Activated CD8-positive, alpha-beta memory T cell treated with anti-CD3 and anti-CD28 coated beads for 48 hours (primary cell): ENCODE measurements at places on chromosomes 12 and 14.

DNA sequence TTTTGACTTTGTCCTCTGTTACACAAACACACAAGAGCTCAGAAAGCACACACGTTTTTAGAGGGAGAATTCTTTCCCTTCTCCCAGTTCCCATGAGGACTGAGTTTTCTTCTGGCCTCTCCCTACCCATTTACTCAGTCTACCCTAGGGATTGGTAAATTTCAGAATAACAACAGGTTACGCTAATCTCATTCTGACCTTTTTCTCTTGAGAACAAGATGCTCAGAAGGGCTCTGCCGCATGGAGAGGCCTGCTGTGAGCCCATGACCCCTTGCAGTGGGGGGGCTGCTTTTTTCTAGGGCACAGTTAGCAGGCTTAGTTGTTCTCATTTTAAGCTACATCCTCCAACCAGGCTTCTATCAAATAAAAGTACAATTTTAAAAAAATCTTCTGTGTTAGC lies 69.5 kb downstream of the GPR135 start:
- no peak for DNase-seq

GRCh38 chr14:60222820-60223219 lies 26.2 kb upstream of the PPM1A start:
- DNase-seq, result no peak

- no peak for DNase-seq
Measured at GRCh38 chr14:33114331-33114730, 175.7 kb downstream of the NPAS3 start.

GRCh38 chr14:77006132-77006531 lies 22.4 kb downstream of the IRF2BPL start:
- no peak for DNase-seq

- DNase-seq, result peak; percentile 43
Measured at GRCh38 chr12:130041983-130042812, 120.1 kb upstream of the FZD10 start.

DNA sequence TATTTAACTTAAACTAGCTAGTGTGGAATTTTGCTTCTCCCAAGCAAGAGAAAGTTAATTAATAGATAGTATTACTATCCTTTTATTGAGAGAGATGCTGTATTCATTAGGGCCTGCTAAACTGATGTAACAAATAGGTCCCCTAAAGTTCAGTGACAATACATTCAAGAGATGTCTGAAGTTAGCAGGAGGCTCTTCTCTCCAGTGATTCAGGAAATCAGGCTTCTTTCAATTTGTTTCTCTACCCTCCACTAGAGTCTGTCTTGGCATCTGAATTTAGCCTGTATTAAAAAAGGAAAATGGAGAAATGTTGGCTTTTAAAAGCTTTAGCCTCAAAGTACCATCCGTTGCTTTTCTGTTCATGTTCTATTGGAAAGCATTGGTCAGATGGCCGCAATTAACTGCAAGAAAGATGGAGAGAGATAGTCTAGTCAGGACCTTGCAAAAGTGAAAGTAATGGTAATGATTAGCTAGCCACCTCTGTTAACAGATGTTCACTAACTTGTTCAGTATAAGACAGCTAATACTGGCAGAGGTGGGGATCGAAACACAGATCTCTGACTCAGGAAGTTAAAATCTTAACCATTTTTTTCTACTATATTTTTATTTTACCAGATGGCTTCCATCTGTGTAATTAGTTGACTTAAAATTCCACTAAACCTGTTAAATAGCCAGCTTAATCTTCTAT lies 786.8 kb downstream of the TMTC2 start:
- no peak for DNase-seq

DNA sequence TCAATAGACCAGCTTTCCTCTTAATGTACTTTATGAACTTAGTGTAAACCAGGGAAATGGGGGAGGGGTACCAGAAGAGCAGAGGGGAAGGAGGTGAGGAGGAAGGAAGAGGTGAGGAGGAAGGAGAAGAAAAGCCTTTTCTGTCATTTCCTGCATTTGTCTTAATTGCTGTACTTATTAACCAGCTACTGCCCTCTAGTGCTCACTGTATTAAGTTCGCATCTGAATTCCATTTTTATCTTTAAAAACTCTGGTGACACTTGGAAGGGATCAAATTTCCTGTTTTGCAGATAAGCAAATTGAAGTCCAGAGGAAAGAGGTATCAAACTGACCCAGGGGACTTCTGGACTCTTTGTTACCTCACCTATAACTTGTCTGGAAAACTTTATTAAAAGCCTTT lies 22.2 kb downstream of the MANSC1 start:
- DNase-seq, result no peak

DNA sequence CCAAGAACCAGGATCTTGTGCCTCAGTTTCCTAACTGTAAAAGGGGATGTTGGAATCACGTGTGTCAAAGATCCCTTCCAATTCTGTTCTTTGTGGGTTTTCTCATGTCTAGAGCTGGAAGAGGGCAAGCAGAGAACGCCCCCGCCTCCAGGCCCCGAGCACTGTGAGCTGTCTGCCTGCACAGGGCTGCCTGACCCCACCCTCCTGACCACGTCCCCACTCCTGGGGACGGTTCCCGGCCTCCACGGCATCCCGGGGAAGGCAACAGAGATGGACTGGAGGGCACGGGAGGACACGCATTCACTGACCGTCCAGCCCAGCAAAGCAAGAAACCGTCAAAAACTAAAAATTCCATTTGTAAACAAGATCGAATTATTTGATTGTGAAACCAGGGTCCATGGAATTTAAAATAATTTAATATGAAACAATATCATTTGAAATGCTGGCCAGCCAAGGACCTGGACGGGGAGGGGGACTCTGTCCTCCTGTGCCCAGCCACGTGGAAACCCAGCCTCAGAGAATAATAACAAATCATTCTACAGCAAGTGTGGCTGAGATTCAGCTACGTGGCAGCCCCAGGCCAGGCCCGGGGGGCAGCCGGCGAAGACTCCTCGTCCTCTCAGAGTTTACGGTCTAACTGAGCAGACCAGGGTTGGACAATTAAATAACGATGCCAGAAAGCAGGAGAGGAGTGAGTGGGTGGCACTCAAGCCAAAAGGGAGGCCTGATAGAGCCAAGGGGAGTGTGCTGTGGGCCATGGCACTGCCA lies 87.3 kb upstream of the DIO3 start:
- DNase-seq, result no peak

- DNase-seq, result no peak
Measured at GRCh38 chr12:121750507-121750955, 38.0 kb downstream of the TMEM120B start.

- DNase-seq, result peak; percentile 37
Measured at GRCh38 chr12:31896514-31897039, 62.6 kb upstream of the RESF1 start.

DNA sequence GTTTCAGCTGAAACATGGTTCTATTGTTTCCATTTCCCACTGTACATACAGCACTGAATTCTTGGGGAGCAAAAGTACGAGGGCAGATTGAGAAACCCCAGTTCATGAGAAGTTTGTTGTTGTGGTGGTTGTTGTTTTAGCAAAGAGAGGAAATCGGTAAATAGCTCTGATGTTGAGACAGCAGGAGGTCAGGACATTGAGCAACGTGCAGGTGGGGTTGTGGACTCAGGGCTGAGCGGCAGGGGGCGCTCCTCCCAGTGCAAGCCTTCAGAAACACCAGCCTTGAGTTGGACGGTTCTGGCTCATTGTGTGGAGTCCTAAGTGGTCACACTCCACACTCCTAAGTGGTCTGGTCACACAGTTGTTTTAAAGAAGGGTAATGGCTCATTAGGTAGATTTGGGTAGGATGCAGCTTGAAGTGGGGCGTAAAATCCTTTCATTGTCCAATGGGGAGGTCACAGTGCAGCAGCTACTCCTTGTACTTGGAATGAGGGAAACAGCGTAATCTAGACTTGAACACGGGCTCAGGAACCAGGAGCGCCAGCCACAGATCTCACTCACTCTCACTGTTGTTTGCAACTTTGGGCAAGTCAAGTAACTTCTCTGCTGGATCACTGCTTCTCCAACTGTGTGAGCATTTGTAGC lies 14.5 kb upstream of the PWP1 start:
- DNase-seq, result no peak

DNA sequence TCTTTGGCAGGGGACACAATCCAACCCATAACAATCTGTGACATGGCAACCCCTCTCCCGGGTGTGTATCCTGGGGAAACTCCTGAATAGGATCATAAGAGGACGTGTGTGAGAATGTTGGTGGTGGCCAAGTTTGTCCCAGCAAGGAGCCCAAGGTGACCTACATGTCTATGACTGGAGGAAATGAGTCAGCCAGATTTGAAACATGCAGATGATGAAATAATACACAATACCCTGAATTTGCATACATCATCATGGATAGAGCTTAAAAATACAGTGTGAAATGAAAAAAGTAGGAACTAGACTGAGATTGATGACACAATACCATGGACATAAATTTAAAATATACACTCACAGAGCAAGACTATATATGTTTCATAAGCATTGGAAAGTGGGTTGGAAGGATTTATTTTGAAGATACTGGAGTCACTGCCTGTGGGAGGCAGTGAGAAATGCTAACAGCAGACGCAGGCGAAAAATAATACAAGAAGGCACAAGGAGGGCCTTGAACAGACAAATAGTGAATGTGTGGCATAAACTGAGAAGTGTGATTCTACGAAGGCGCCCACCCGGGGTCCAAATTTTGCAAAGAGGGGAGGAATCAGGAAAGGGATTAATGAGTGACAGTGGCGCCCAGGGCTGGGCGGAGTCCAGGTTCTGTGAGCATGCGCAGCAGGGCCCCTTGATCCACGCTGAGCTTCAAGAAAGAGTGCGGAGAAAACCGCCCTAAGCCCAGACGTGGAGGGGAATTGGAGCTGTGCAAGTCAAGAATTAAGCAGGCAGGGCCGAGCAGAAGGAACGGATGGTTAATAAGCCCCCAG lies 7.0 kb upstream of the MAP1LC3B2 start:
- DNase-seq, result no peak

DNA sequence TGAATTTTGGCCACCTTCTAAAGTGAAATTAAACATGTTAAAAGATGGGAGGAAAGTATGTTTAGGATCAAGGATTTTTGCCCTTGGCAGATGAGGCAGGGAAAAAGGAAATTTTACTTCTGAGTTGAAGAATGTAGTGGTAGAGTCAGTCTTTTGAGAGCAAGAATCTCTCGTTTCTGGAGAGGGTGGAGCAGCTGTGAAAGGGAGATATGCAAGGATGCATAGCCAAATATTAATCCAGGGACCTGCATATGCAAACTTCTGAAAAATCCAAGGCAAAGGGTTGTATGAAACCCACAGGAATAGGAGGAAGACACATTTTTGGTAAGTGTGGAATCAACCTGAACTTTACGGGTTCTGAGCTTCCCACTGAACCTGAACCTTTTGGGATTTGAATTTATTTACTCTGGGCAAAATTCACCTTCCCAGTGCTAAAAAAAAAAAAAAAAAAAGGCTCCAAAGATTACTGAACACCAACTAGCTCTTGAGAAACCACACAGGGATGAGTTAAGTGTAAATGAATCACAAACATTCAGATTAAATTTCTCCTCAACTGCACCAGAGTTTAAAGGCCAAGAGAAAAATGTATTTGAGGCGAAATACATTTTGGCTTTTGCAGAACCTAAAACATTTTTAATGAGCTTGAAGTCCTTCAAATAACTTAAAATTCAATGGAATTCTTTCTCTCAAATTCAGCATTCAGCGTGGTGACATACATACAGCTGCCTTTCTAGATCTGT lies 187.1 kb upstream of the CDKN3 start:
- no peak for DNase-seq

GRCh38 chr12:51512438-51512837 lies 78.6 kb upstream of the SCN8A start:
- DNase-seq, result no peak

- no peak for DNase-seq
Measured at GRCh38 chr12:64175254-64175945, 46.7 kb downstream of the KICS2 start.

DNA sequence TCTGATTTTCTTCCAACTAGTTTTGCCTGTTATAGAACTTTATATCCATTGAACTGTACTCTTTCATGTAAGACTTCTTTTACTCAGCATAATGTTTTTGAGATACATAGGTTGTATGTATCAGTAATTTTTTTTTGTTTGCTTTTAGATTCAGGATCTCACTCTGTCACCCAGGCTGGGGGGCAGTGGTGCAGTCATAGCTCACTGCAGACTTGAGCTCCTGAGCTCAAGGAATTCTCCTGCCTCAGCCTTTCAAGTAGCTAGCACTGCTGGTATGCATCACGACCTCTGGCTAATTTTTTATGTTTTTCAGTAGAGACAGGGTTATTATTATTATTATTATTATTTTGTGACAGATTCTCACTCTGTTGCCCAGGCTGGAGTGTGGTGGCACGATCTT lies 65.0 kb upstream of the DDHD1 start:
- no peak for DNase-seq

DNA sequence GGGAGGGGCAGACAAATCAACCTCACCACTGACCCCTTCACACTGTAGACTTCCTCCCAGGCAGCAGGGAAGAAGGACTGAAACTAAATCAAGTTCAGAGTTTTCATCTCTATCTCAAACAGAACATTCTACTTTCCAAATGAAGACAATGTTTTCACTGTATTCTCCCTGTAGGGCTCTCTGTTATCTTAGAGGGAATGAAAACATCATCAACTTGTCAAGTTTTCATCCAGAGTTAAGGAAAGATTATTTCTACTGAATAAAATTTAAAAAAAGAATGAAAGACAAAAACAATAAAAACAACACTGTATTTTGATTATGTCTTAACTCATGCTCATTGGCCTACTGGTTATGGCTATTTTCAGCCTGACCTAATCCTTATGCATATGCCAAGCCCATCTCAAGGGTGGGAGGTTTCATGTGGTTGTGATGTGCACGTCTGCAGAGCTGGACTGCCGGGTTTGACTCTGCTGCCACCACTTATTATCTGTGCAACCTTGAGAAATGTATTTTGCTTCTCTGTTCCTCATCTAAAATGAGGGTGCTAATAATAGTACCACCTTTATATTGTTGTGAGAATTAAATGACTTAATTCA lies 152.0 kb upstream of the AVPR1A start:
- DNase-seq, result no peak

GRCh38 chr12:54386403-54387113 lies 2.0 kb upstream of the ZNF385A start:
- DNase-seq, result no peak

DNA sequence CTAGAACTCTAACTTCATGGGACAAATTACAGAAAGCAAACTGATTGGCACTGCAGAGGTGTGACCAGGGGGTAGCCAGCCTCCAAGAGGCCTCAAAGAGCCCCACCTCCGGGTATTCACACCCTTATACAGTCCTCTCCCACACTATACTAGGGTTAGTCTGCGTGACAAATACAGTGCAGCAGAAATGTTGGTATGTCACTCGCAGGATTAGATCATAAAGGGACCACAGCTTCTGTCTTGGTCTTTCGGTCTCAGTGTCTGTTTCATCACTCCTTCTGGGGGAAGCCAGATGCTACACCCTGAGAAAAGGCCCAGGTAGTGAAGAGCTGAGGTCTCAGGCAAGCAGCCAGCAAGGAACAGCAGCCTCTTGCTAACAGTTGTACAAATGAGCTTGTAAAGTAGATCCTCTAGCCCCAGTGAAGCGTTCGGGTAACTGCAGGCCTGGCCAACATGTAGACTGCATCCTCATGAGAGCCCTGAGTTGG lies 68.9 kb upstream of the SAV1 start:
- DNase-seq, result no peak

DNA sequence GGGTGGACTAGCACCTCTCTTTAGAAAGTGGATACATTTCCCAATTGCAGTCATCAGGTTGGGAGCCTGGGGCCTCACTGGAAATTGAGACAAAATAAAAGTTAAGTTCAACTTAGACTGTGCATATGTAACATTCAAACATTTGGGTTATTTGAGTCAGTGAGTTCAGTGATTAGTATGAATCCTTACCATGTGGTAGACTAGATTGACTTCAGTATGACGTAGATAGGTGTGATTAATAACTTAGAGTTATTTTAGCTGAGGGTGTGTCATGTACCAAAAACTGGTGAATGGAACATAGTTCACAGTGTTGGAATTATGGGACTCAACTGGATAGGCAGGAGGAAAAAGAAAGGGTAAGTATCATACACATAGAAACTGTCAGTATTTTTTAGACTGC lies 8.0 kb upstream of the SSTR1 start:
- no peak for DNase-seq
